ENCODE measurements at places on chromosomes 2 and 18. TPM values are rescaled to one million over a fixed set of nuclear protein-coding genes. Genes with fewer than 3 reads are reported as not detected.

Gene POTEJ
- total RNA-seq = not detected

Gene CCDC178
- total RNA-seq = not detected

Gene DOCK10
- 39.5 TPM for total RNA-seq

Gene CDK5R2
- 0.05 TPM for total RNA-seq

Gene RESP18
- total RNA-seq = not detected

Gene SH3BP4
- 15.4 TPM for total RNA-seq

Gene NT5DC4
- total RNA-seq = not detected

Gene SPHKAP
- total RNA-seq = not detected

Gene SLC4A3
- 6.6 TPM for total RNA-seq

Gene SCG2
- 12.5 TPM for total RNA-seq

Gene KCNG3
- not detected for total RNA-seq

Gene PLGLB2
- 0.30 TPM for total RNA-seq

Gene EMILIN1
- 394 TPM for total RNA-seq

Gene CLHC1
- 16.5 TPM for total RNA-seq

Gene UPP2
- total RNA-seq = not detected

Gene STPG4
- 0.32 TPM for total RNA-seq

Gene CYBRD1
- 144 TPM for total RNA-seq

Gene KLHL30
- under 0.01 TPM for total RNA-seq

Gene SAG
- not detected for total RNA-seq

Gene NR4A2
- total RNA-seq = 0.30 TPM

Gene HK2
- 62.4 TPM for total RNA-seq

Gene RTP5
- not detected for total RNA-seq

Gene ALK
- total RNA-seq = not detected

Measured in smooth muscle cell of the umbilical artery (primary cell).